ENCODE measurements at places on chromosomes 16 and 17.

- peak; percentile 99 for DNase-seq
Observed at GRCh38 chr17:58391302-58391984, 25.9 kb downstream of the RNF43 start.

DNA sequence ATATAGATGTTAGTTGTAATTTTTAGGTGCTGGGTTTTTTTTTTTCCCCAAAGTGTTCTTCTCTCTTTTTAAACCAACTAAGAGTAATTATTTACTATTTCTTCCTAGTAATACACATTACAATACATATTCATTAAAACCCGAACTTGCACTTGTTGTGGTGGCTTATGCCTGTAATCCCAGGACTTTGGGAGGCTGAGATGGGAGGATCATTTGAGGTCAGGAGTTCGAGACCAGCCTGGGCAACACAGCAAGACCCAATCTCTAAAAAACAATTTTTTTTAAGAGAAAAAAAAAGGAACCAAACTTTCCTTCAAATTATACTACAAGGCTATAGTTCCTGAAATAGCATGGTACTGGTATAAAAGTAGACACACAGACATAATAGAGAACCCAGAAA is 3.8 kb downstream of the EFCAB5 start:
- DNase-seq: no peak

DNA sequence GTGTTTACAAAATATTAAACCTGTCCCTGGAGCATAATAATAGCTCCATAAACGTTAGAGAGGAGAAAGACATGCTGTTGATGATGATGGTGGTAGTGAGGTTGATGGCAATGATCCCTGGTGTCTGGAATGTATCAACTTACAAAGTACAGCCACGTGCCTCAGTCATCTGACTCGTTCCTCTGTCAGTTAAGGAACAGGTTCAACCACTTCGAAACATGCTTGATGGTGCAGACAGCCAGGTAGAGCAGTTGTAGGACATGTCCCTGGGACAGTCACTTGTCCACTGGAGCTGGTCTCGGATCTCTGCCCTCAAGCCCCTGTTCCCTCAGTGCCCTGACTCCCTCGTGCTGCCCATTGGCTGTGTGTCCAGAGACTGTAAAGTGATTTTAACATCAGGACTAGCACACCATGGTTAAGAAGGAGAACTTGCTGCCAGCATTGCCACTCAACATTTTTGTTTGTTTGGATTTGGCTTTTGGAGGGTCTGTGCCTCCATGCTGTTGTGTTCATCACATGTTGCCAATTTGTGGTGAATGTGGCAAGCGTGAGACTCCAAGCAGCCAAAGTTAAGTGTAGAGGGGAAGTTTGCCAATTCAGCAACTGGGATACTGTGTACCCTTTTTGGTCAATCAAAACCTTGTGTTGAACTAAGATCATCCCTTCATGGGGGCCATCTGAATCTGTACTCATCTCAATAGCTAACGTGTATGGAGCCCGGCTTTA is 16.3 kb upstream of the SALL1 start:
- no peak for DNase-seq

GRCh38 chr17:32356750-32357149 is 6.8 kb downstream of the ZNF207 start:
- no peak for DNase-seq

DNA sequence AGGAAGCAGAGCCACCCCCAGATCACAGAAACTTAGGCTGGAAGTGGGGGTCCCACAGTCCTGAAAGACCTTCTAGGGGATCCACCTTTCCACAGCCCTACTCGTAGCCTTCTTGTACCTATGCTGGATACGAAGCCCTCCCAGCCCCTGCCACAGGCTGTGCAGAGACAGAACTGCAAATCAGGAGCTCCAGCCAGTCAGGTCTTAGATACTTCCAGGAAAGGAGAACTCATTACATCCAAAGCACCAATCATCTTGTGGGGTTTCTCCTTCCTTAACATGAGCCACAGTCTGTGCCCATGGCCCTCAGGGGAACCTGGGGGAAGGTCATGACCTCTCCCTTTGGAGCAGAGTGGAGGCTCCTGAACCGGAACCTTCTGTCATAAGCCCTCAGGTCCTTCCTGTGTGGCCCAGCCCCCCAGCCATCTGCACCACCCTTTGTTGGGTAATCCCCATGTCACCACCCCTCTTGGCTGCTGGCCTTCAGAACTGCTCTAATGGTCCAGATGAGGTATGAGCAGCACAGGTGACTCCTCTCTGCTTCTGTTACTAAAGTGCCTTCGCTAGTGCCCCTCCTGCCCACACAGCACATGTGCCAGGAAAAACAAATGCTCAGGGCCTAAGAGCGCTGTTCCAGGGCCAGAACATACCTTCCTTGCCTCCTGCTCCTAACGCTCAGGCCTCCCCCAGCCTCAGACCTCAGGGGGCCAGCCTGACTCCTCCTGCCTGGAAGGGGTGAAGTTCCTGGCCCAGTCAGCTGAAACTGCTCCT is 14.6 kb downstream of the SRCIN1 start:
- DNase-seq: no peak

GRCh38 chr16:86031141-86031678 is 132.2 kb downstream of the IRF8 start:
- DNase-seq: no peak

DNA sequence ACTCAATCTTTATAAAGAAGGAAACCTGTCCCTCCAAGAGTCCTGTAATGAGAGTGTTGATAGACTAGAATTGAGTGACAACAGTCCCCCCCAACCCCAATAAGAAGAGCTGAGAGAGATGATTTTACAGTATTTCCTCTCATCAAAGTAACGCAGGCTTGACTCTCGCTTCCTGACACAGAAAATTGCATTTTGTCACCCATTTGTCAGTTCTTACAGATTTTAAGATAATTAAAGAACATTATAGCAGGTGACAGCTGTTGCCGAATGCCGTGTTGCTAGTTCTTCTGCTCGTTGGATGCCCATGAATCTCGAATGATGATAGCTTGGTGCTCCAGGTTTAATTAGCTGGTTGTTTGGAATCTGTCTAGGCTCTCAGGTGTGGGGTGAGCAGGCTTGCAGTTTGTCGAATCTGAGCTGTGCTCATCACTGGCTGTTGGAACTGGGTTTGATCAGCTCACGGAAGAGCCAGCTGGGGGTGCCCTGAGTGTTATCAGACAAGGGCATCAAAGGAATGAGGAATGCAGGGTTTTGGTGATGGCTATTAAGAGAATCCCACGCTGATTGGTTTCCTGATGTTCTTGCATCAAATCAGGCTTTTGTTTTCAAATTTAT is 84.8 kb upstream of the CPHXL start:
- no peak for DNase-seq

GRCh38 chr17:62565817-62566216 is 61.7 kb upstream of the MRC2 start:
- no peak for DNase-seq

DNA sequence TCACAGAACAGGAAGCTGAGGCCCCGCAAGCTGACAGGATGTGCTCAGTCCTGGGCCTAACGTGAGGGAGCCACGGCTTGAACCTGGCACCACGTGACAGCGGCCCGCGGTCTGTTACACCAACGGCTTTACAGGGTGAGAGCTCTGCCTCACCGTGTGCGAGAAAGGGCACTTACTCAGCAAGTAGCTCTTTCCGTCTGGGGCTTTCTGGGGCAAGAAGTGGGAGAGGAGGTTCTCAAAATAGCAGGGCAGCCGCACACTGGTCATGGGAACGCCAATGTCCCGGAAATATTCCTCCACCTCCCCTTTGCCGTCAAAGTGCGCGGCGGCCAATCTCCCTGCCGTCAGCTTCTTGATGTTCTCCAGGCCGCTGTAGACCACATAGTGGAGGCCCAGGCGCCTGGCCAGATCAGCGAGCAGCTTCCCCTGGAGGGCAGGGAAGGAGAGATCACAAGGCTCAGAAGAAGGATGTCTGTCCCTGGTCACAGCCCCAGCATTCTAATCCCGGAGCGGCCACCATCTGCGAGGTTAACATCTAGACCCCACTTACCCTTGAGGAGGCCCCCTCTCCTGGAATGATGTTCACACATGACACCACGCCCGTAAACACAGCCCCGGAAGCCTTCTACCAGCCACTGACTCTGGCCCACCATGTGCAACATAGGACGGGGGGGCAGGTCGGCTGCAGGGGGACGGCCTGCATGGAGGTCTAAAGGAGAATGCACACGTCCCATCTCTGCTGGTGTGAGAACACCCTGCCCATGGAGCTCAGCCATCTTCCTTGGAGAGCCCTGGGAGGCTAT is 8.2 kb downstream of the NMRAL1 start:
- no peak for DNase-seq

GRCh38 chr16:19677402-19677801 is 40.6 kb downstream of the KNOP1 start:
- no peak for DNase-seq

- no peak for DNase-seq
Observed at GRCh38 chr17:75386430-75386829, 19.0 kb downstream of the GRB2 start.

DNA sequence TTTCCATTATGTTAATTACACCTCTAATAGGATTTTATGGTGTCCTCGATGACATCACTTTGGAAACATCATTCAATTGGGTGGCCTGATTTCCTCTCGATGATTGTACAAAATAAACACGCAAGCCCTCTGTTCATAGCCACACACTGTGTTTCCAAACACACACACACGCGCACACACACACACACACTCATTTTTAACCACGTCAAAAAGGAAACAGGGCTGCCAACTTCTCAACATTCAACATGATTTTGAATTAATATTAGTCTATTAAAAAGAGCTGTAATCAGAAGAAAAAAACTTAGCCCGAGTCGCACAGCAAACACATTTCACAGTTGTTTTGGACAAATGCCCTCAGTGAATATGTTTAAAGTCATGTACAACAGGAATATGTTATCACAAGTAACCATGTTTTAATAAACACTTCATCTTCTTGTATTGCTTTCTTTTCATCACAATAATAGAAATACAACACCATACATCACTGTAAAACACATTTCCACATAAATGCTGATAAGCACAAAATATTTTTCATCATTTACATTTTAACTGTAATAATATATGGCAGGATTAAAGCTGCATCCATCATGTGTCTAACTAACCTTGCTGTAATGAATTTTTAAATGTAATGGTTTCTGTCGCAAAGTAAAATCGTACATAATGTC is 219.1 kb upstream of the IRX3 start:
- no peak for DNase-seq

DNA sequence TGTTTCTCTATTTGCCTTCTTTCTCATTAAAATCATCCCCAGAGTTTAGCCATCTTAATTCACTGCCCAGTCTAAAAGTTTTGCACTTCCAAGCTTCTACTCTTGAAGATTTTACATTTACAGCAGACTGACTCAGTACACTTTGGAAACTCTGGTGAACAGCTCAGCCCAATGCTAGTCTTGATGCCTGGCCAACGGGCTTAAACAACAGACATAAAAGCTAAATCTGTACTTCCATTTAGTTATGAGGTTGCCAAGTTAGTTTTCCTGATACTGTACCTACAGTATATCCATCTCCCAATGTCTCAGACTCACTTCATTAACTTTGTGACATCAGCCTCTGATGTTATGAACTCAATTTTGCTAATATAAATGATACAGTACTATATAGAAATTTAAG is 891.8 kb upstream of the SOX9 start:
- DNase-seq: no peak

GRCh38 chr17:15361151-15361550 is 19.8 kb upstream of the TEKT3 start:
- DNase-seq: no peak

GRCh38 chr16:89022051-89022836 is 45.2 kb upstream of the CBFA2T3 start:
- DNase-seq: no peak

DNA sequence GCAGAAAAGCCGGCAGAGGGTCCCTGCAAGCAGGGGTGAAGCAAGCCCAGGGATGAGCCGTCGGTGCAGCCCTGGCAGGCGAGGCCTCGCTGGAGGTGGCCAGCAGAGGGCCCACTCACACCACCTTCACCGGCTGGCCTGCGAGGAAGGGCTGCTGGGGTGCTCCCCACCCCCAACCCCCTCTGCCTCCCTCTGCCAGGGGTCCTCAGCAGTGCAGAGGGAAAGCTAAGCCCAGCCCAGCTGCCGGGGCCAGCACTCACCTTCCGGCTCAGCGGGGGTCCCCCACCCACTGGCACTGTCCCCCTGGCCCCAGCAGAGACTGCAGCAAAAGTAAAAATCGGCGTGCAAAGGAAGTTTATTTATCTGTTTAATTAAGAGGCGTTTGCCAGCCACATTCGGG is 113.4 kb downstream of the ENGASE start:
- no peak for DNase-seq

DNA sequence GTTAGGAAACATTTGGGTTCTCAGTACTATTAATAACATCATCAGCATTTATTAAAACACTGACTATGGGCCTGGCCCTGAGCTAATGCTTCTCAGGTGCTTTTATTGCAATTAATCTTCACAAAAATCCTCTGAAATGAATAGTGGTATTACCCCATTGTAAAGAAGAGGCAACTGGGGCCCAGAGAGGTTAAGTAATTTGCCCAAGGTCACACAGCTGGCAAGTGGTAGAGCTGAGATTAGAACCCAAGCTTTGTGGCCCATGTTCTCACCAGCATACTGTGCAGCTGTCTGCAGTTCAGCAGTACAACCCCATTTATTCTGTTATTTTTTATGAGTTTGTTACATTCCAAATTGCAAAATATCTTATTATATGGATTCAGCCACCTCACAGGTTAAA is 82.3 kb downstream of the TBC1D16 start:
- no peak for DNase-seq

GRCh38 chr16:6008670-6009069 is 911.1 kb upstream of the EEF2KMT start:
- DNase-seq: no peak

DNA sequence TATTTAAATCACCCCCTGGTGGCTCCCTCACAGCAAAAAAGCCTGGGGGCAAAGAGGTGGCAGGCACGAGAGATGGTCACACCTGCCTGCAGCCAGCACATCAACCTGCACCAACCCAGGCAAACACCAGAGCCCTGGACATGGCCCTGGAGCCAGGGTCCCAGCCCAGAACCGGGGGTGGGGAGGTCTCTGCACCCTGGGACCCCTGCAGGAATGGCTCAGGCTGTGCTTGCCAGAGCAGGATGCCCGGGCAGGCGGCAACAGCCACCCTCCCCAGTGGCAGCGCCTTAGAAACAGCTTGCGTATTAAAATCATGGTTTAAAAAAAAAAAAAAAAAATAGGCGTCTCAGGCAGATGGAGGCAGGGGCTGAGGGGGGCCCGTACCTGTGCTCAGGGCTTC is 16.2 kb downstream of the MYBBP1A start:
- DNase-seq: no peak

- no peak for DNase-seq
Observed at GRCh38 chr17:41178843-41179616, 1.0 kb upstream of the KRTAP4-2 start.

- DNase-seq: no peak
Observed at GRCh38 chr16:84941921-84942320, 69.4 kb downstream of the ZDHHC7 start.
